ENCODE measurements at places on chromosomes 13 and 19.

- peak; percentile 81 for DNase-seq
Observed at GRCh38 chr19:41223431-41224234, 4.6 kb downstream of the AXL start.

GRCh38 chr13:92512852-92513251 is 713.8 kb upstream of the GPC6 start:
- DNase-seq: peak; percentile 29

DNA sequence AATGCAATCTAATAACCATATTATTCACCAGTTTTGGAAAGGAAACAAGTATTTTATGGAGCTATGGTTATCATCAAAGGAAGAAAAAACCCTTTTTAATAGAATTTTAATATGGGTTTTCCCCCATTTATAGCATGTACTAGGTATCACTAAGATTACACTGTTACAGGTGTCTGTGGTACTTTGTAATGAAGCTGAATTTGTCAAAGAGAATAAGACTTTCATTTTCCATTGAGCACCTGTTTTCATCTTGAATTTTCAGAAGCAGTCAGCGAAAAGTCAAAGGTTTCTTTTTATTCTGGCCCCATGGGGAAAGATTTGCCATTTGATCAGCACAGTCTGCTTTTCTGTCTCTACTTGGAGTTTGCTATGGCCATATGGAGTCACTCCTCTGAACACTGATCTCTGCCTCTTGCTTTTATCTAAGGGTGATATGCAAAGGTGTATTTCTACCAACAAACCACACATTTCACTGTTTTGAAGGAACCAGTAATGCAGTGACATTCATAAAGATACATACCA is 590.0 kb downstream of the DCT start:
- no peak for DNase-seq

DNA sequence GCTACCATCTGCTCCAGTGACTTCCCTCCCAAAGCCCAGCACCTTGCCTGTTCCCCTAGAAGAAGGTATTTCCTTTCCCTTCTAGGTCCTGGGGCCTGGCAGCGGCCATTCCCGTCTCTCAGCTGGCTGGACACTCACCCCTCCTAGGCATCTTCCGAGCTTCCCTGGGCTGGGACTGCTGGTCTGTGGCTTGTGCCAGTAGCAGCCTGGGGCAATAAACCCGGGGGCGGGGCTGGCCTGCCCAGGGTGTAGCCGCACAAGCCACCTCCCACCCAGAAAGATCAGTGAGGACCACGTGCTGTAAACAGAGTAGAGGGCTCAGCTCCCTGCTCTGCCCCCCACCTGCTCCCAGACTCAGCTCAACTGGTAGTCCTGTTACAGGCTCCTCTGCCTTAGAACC is 15.0 kb downstream of the LIPE start:
- peak; percentile 33 for DNase-seq

- DNase-seq: no peak
Observed at GRCh38 chr13:83024232-83024631, 858.0 kb downstream of the SLITRK1 start.

DNA sequence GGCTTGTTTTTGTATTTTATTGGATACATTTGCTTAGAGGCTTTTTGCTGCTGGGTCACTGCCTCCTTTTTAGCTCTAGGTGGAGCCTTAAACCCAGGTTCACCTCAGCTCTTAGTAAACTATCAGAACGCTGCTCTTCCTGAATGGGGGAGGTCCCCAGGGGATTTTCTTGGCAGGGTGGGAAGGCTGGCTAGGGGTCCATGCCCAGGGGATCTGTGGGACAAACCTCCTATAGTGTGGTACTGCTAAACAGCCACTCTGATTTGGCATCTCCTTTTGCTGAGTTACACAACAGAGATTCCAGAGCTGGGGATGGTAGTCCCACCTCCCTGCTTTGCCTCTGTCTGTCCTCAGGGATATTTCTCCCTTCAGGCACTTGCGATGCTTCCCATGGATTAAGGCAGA is 204.9 kb downstream of the ZIC5 start:
- DNase-seq: peak; percentile 67

DNA sequence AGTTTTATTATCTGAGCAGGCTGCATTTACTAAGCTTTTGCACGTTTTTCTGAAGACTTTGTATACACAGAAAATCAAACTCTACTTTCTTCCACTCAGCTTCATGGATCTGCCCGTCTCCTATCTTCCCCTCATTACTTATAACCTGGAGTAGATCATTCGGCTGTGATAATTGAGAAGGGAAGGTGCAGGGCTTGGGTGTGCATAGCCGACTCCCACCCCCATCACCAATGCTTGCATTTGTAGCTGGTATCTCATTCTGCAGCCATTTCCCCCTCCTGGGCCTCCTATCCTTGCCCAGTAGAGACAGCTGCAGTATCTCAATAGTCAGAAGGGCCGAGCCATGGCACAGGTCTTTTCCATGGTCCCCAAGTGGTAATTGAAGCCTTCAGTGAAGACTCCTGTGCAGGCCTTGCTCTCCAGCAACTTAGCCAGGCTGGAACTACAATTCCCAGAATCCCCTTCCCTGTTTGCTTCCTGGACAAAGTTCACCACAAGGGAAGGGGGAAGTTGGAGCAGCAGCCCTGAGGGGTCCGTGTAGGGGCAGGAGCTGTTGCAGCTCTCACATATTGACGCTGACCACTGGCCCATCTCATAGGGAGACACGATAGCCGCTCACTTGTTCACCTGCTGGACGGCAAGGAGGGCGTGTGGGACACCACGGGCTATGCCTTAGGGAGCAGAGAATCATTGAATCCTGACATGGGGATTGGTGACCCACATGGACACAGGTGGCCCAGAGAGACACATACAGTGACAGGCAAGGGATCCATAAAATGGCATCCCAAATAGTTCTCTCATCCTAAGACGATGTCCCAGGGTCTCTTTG is 2.1 kb upstream of the SIGLEC8 start:
- DNase-seq: peak; percentile 13

DNA sequence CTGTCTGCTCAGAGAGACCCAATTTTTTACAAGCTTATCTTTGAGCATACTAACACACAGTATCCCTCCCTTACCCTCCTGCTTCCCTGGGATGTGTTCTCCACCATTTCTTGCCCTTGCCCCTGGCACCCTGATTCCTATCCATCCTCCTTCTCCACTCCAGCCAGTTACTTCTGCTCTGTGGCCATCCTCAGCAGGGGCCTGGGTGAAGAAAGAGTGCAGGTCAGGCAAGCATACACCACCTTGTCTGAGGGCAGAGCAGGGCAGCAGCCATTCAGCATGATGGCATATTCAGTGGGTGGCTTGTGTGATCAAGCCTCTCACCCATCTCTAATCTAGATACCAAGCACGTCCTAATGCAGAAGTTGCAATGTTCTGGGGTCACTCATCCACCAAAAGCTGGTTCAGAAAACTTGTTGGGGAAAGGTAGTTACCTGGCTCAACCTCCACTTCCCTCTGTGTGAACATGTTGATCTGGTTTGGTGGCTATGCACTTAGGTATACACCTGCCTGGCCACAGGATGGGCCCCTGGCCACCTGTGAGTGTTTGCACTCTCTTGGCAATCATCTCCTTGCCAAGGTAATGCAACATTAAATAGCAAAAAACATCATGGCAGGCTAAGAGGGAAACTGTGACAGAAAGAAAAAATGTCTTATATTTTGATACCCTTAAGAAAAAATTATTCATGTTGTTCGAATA is 900.3 kb upstream of the MIR17HG start:
- no peak for DNase-seq

DNA sequence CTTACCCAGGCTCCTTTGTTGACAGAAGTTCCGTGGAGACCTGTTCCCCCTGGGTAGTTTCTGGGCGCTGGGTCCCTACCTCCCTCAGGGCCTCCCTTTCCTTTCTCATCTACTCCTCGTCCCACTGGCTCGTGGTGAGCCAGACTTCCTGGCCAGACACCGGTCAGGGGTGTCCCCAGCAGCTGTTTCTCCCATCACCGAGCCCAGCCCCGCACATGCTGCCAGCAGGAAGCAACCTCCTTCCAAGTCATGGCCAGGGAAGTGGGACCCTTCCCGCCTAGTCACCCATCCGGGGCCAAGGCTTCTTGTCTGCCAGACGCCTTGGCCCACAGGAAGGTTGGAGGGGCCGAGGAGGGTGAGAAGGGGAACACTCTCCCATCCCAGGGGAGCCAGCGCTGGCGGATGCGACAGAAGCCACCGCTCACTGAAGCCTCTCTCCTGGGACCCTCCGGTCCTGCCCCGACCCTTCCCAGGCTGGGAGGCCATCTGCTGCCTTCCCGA is 5.7 kb downstream of the PAK4 start:
- no peak for DNase-seq

DNA sequence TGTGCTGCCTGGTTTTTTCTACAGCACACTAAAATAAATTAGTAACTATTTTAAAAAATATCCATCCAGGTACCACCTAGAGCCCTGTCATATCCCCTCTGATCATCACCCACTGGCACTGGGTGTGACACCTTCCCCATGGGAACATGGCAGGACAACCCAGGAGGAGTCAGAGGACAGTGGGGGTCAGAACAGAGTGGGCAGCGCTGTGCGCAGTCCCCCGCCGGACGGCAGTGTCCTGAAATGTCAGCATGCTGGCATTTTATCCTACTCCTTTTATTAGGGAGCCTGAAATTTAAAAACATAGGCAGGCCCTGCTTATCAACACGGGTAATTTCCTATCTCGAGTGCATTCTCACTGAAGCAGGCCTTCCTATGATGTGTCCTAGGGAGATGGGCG is 42.1 kb upstream of the GAS6 start:
- no peak for DNase-seq

Measured in neural progenitor cell (in vitro differentiated cells).